Fibroblast of skin of back (primary cell): ENCODE measurements at places on chromosomes 4 and X.

DNA sequence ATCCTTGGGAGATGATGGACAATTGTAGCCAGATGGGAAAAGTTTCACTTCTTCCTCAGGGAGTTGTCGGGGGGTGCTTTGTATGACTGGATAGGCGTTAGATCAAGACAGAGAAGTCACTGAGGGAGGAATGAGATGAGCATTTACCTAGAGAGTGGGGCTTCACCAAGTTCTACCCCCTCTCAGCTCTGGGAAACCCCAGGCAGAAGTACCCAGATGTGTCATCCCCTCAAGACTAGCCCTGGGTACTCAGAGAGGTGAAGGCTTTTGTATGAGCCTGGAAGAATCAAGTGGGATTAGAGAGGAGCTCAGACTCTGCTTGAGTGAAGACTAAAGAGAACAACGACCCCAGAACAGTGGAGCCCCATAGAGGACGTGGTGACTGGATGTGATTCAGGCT is 1.9 kb downstream of the MAGEB1 start:
- no peak for DNase-seq

- no peak for DNase-seq
Measured at GRCh38 chr4:118883861-118884260, 4.8 kb upstream of the SYNPO2 start.

GRCh38 chr4:173061160-173061559 is 107.5 kb upstream of the GALNT7 start:
- no peak for DNase-seq

DNA sequence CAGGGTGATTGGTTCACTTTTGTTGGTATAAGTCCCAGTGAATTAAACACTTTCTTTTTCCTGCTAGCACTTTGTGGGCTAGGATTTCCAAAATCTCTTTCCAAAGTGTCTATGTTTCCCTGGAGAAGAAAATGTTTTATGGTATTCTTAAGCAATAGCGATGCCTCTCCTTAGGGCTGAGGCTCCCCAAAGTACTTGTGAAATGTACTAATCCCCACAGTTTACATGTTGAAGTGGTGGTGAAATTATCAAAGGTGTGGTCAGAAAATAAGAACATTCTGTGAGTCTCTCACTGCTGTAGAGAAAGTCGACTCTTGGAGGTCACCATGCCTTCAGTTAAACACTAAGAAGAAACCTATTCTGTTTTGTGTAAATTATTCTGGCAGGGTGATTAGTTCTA is 51.5 kb upstream of the AMELX start:
- DNase-seq = no peak

DNA sequence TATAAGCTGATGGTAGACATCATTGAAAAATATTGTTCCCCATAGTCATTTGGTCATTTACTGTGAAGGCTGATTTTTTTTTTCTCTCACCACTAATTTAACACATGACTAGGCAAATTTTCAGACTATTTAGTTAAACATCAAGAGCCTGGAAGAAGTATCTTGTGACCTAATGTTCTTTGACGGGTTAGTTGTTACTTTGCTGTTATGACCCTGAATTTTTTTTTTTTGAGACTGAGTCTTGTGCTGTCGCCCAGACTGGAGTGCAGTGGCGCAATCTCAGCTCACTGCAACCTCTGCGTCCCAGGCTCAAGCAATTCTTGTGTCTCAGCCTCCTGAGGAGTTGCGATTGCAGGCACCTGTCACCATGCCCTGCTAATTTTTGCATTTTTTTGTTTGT is 67.0 kb downstream of the HPF1 start:
- DNase-seq = no peak
